ENCODE measurements at places on chromosomes 7 and 10.
A peak's percentile ranks its signal among the peaks of the same experiment; 100 is the strongest.

- DNase-seq: no peak
Measured at GRCh38 chr7:157436763-157437480, 100.1 kb downstream of the DNAJB6 start.

- no peak for DNase-seq
Measured at GRCh38 chr7:42232275-42232674, 4.7 kb downstream of the GLI3 start.

DNA sequence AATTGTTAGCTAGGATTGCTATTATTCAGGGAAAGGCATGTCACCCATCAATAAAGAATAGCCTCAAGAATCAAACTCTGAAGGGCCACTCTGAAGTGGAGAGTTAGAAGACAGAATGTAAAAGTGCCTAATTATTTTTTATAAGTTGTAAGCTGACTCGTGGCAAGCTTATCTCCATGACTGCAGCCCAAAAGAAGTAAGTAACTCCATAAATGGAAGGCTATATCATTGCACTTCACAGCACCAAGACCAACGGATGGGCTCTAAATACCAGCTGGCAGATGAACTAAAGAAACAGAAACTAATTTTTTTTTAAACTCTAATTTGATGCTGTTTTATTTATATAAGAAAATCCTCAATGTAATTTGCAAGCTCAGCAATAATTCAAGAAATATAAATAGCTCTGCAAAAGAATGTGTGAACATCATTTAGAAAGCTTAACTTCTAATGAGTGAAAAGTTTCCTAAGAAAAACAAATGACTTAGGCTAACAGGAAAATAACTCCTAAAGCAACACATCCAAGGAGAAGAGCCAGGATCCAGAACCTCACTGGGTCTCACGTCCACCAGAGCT is 165.5 kb downstream of the SNX13 start:
- DNase-seq: no peak

- no peak for DNase-seq
Measured at GRCh38 chr10:63375458-63375857, 90.3 kb downstream of the JMJD1C start.

GRCh38 chr10:49446031-49446430 is 50.1 kb upstream of the DRGX start:
- no peak for DNase-seq

- DNase-seq: no peak
Measured at GRCh38 chr10:67936416-67936815, 52.0 kb downstream of the SIRT1 start.

- DNase-seq: no peak
Measured at GRCh38 chr7:20299647-20300312, 30.9 kb upstream of the ITGB8 start.

- DNase-seq: no peak
Measured at GRCh38 chr7:105589356-105590077, 8.2 kb upstream of the EFCAB10 start.

- no peak for DNase-seq
Measured at GRCh38 chr10:24256619-24257107, 47.7 kb downstream of the KIAA1217 start.

DNA sequence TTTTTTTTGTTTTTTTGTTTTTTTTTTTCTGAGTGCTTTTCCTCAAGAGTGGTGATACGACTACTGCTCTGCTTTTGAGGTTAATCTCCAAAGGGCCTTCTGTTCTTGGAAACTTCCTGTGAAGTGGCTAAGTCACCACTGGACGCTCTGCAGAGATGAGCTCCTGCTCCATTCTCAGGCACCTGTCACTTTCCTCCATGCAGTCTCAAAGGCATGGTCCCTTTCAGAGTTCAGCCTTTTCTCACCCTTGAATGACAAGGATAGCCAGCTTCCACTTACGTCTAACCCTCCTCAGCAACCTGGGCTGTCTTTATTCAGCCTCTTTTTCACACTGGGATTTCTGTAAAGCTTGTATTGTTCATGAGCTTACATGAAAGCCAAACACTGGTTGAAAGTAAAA is 65.8 kb downstream of the BMPER start:
- DNase-seq: no peak

GRCh38 chr10:124742413-124743190 is 1.6 kb downstream of the FAM53B start:
- peak; percentile 59 for DNase-seq

DNA sequence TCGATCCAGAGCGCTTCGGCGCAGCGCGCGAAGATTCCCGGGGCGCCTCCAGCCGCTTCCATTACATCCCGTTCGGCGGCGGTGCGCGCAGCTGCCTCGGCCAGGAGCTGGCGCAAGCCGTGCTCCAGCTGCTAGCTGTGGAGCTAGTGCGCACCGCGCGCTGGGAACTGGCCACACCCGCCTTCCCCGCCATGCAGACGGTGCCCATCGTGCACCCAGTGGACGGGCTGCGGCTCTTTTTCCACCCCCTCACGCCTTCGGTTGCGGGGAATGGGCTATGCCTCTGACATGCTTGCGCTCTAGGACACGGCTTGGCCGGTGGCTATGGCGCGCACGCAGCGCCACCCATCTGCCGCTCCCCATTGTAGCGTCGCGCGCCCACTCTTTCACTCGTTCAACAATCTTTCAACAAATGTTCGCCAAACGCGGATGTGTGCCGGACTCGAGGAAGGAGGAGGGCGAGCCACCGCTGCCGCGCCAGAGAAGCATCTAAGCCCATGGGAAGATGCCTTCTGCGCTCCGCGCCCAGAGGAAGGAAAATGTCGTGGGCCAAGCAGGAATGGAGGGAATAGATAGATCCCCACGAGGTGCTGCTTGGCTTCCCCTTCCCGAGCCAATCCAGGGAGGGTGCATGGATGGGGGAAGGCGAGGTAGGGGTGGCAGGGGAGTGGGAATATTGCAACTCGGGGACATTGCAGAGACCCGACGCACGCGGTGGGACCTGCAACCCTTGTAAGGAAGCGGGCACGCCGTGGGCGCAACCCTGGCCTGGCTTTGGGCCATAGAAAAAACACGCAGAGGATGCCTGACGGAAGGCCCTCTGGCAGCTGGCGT is 5.1 kb upstream of the CYP26A1 start:
- no peak for DNase-seq

GRCh38 chr7:110813986-110814385 is 276.9 kb upstream of the LRRN3 start:
- DNase-seq: no peak

GRCh38 chr7:157712666-157713235 is 375.9 kb downstream of the DNAJB6 start:
- DNase-seq: no peak

DNA sequence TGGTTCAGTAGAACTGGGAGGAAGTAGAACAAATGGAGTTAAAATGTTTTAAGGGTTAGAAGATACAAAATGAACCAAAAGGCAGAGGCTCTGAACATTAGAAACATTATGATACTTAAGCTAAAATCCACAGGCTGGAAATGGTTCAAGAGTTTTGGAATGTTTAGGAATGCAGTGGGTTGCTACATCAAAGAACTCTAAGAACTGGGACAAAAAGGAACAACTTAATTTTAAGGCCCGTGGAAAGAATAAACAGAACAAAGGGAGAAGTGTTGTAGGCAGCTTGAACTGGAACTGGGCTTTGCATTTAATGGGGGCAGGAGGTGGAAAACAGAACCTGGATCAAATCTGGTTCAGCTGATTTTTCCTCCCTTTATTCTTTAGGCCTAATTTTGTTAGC is 3.5 kb upstream of the C7orf25 start:
- DNase-seq: no peak

DNA sequence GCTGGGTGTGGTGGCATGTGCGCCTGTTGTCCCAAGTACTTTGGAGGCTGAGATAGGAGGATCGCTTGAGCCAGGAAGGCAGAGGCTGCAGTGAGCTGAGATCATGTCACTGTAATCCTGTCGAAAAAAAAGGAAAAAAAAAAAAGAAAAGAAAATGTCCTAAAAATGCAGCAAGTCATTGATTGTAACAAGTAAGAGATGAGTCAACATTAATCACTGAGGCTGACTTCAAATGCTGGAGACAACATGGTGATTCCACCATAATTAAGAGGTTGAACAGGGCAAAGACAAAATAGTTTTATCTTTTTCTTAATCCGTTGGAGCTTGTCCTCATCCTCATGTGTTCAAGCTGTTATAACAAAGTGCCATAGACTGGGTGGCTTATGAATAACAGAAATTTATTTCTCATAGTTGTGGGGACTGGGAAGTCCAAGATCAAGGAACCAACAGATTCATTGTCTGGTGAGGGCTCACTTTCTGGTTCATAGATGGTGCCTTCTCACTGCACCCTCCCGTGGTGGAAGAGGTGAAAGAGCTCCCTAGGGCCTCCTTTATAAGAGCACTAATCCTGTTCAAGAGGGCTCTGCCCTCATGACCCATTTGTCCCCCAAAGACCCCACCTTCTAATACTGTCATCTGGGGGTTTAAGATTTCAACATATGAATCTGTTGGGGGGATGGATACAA is 60.3 kb downstream of the TBXAS1 start:
- DNase-seq: no peak

DNA sequence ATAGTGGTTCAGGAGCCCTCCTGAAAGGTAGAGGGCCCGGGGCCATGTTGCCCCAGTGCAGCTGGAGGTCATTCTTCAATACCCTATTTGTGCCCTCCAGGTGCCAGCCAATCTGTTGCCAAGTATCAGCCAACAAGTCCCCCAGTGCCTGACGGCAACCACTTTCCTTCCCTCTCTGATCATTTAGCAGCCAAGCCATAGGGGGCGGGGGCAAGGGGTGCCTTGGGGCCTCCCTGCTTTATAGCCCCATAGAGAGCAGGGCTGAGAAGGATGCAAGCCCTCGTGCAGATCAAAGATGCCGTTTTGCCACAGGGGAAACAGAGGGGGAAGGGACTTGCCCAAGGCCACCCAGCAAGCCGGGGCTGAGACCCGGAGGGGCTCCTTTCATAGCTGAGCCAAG is 149.0 kb upstream of the CHST15 start:
- DNase-seq: no peak

- DNase-seq: no peak
Measured at GRCh38 chr10:100522107-100522801, 2.6 kb upstream of the SEC31B start.

- DNase-seq: no peak
Measured at GRCh38 chr10:69508738-69509340, 57.6 kb downstream of the TSPAN15 start.

DNA sequence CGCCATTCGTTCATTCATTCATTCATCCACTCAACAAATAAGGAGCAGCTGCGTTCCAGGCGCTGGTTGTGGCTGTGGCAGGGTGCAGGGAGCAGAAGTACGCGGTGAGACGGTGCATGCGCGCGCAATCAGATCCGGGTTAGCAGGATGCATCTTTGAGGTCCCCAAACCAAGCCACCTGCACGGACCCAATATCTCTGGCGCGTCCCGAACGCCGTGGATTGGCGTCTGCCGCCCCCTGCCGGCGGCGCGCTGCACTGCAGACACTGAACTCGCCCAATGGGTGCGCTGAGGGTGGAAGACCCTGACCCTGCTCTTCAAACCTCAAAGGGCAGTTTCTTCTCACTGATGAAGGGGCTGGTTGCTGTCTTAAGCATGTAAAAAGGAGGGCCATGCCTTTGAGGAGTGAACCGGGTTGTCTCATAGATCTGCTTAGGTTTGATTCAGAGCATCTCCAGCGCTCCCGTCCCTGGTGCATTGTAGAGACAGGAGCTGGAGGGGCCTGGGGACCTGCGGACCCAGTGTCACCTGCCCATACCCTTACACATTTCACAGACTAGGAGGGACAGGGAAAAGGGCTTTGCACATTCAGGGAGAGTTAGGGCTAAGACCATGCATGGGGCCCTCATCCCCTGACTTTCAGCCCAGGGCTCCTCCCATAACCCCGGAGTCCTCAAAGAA is 102.5 kb downstream of the RAMP3 start:
- DNase-seq: peak; percentile 28

DNA sequence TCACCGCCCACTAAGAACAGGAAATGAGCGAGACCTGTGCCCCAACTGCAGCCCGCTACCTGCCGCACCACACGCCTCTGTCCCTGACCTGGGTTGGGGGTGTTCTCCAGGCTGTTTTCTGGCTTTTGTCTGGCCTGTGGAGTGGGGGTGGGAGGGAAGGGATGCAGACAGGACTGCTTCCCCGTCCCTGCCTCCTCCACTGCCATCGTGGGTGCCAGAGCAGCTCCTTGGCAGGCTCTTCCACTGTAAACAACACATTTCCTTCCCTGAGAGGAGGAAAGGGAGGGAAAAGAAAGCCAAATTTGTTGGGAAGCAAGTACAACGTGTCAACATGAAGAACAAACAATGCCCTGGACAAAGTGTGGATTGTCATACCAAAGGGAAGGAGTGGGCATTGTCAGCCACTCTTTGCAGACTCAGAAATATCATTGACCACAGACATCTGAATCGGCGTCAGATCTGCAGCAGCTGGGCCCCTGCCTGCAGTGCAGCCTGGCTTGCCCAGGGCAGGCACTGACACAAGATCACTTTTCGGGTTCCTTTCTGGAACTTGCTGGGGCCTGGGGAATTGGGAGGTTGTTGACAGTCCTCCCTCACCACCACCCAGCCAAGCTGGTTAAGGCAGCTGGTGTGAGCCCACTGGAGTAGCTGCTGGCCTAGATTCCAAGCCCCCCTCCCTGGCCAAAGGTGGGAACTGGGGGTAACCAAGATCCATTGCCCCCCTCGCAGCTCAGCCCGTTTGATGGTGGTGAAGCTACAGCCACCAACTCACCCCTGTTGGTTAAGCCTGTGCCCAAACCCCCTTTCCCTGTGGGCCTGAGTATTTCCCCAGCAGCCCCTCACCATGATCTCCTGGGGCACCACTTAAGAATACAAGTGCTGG is 22.6 kb upstream of the TRIM8 start:
- DNase-seq: no peak

DNA sequence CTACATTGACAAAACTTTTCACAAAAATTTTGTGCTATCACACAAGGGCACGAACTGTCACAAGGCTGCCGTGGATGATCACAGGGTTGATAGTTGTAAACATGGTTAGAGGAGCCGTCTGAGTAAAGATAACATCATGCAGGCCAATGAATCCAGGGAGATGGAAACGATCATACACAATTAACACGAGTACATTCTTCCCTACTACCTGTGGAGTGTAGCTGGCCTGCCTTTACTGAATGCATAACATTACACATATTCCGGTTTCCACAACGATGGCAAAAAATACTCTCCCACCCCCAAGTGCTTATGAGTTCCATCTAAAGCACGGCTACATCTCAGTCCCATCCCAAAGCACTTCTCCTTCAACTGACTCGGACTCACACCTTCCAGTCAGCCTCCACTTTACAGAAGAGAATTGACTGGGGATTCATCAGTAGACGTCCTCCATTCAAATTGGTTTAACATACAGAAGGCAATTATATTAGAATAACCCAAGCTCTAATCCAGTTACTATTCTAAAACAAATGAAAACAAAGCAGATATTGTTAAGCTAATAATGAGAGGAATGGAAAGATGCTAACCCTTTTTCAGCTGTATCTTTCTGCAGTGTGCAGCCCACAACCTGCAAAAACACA is 69.0 kb downstream of the EZH2 start:
- no peak for DNase-seq

DNA sequence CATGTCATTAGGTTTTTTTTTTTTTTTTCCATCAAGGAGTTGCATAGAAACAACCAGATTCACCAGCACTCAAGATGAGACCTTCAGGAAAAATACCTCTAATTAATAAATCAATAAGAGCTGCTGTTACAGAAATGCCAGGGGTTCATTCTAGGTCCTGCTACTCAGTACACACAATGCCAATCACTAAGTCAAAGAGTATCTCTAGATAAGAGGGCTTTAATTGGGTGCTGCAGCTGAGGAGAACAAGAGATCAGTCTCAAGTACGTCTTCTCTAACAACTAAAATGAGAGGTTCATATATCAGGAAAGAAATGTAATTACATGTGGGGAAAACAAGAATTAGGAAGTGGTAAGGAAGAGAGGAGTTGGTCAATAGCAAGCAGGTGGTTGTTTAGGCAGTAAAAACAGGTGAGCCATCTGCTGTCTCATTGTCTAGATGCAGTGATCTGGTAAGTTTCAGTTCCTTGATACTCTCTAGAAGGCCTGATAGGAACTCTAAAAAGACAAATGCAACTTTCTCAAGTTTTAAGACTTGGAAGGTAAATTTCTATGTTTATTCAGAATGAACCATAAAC is 272.9 kb upstream of the ZWINT start:
- DNase-seq: no peak
